ENCODE measurements at places on chromosomes 16 and 17. TPM values are rescaled to one million over a fixed set of nuclear protein-coding genes. Genes with fewer than 3 reads are reported as not detected.

GRCh38 chr17:63699638-63700527 lies at the start of gene LIMD2:
Gene LIMD2 (minus strand): TSS chr17:63700125. CDS start chr17:63699298, 827 bp downstream.
- no peak for DNase-seq

- DNase-seq: no peak
Observed at GRCh38 chr17:74010903-74011302, 192.6 kb upstream of the RPL38 start.

DNA sequence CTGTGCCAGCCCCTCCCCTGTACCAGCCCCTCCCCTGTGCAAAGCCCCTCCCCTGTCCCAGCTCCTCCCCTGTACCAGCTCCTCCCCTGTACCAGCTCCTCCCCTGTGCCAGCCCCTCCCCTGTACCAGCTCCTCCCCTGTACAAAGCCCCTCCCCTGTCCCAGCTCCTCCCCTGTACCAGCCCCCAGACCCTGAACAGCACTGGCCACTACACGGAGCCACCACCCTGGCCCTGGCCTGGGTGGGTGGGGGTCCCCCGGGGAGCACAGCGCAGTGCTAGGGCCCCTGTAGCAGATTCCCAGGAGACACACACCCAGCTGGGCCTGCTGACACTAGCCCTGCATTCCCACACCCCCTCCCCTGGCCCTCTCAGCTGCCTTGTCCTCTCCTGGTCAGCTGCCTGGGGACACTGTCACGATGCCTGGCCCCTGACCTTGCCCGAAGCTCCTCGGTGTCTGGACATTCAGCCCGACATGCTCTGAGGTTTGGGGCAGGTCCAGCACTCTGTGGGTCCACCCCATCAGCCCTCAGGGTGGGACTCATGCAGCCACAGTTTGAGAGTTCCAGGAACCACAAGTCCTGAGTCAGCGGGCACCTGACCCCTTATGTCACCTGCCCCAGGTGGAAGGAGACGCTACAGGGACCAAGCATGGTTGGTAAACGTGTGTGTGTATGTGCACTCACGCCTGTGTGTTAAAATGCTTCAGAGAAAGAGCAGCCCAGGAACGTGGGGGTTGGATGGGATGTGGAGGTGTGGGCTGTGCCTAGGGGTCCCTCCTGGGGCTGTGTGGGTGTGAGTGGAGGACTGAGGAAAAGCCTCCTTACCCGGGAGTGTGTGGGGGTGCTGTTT lies 114.2 kb downstream of the METRNL start:
- no peak for DNase-seq

DNA sequence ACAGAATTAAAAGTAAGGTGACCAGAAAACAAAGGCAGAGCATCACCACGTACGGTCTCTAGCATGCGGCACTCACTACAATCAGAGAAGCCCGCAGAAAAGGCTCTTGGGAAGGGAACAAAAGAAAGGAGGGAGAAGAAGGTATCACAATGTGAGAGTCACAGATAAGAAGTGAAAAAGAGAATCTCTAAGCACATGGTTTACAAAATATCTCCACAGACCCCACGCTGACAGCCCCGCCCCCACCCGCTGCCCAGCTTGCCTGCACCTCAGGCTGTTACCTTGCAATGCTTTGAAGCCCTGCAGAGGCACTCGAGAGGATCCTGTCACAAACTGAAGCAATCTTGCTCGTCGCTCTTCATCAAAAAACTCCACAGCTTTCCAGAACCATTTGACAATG lies 40.5 kb downstream of the CEP95 start:
- DNase-seq: no peak

- DNase-seq: no peak
Observed at GRCh38 chr16:47734081-47734857, 273.1 kb downstream of the PHKB start.

DNA sequence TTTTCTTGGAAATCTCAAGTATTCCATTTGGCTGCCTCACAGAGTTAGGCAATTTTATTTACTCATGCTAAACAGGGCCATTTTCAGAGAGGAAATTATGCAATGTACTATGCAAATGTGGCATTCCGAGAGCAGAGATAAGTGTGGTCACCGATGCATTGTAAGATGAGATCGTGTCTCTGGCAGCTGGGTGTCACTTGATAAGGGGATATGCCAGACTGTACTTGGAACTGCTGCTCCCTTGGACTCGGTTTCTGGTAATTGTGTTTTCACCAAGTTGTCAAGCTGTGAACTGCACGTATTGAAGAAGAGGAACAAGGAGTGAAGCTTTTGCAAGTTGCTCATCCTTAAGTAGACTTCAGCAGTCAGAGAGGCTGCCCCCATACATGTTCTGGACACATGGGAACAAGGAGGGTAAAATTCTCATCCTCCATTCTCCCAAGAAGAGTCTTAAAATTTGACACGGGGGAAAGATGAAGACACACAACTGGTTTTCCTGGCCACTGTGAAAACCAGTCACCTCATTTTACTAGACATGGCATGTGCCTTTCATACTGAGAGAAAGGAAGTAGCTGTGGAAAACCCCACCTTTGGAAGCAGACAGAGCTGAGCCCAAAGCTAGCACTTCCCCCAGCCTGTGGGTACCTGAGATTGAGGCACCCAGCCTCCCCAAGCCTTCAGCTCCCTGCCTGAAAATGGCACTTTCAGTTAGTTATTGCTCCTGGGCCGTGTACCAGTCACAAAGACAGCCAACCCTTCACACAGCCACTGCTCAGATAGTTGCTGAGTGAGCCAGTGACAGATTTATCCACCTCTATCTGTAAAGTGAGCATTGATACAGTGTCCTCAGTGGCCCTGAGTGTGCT lies 150.7 kb downstream of the SOCS1 start:
- no peak for DNase-seq

GRCh38 chr17:36544044-36544306 lies 744 bp upstream of the GGNBP2 start:
- DNase-seq: no peak

TEKT5 gene
- total RNA-seq: 0.12 TPM
